ENCODE measurements at places on chromosomes 4 and X.

DNA sequence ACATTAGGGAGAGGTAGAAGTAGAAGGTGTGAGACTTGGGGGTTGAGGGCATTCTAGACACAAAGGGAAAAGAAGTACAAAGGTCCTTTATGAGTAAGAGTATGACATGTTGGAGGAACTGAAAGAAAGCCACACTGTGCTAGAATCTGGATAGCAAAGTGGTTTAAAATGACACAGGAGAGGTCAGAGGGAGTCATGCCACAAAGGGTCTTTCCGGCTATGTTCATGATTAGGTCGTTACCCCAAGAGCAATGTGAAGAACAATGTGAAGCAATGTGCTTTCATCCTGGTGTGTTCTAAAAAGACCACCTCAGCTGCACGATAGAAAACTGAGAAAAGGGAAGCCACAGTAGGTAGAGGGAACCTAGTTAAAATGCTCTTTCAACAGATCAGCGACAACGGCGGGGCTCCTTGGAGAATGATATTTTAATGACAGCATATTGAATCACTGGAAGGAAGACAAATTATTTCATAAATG lies 29.2 kb downstream of the SMIM14 start:
- DNase-seq: no peak

DNA sequence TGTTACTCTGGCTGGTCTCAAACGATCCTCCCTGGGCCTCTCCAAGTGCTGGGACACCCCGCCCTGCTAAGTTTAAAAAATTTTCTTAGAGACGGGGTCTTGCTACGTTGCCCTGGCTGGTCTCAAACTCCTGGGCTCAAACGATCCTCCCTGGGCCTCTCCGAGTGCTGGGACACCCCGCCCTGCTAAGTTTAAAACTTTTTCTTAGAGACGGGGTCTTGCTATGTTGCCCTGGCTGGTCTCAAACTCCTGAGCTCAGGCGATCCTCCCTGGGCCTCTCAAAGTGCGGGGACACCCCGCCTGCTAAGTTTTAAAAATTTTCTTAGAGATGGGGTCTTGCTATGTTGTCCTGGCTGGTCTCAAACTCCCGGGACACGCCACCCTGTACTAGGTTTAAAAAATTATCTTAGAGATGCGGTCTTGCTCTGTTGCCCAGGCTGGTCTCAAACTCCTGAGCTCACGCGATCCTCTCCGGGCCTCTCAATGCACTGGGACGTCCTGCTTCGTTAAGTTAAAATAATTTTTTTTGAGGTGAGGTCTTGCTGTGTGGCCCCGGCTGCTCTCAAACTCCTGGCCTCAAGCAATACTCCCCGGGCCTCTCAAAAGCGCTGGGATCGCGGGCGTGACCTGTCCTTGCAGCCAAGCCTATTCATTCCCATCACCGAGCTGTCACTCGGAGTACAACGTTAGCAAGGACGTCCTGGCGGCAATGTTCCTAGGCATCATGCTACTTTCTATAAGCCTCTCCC lies 1.1 kb downstream of the SLC25A6 start:
- DNase-seq: peak; percentile 88

DNA sequence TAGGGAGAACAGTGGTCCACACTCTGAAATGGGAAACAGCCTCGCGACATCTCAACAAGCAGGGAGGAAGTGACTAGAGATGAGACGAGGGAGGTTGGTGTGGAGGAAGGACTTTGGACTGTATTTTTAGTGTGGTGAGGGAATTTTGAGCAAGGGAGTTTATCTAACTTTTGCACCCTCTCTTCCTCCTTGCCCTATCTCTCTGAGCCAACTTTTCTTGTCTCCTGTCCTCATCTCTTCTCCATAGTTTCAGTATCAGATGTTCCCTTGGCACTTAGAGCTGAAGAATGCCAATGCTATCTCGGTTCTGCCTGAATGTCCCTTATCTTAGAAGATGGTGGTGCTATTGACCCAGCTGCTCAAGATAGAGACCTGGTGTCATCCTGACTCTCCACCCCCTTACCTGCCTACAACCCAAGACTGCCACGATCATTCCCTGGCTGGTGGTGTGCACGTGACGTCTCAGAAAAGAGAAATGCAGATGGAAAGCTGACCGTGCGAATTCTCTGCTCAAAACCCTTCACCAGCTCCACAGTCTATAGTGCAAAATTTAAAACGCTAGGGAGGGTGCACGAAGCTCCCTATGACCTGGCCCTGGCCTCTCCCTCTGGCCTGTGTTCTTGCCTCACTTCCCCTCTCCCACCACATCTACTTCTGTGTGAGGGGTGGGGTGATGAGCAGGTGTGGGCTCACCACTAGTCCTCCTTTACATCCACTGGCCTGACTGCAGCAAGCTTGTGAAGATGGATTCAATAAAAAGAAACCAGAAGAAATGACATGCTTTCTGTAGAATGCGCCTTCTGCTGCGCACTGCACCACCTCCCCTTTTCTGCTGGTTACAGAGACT lies 20.9 kb downstream of the MPP1 start:
- DNase-seq: no peak

DNA sequence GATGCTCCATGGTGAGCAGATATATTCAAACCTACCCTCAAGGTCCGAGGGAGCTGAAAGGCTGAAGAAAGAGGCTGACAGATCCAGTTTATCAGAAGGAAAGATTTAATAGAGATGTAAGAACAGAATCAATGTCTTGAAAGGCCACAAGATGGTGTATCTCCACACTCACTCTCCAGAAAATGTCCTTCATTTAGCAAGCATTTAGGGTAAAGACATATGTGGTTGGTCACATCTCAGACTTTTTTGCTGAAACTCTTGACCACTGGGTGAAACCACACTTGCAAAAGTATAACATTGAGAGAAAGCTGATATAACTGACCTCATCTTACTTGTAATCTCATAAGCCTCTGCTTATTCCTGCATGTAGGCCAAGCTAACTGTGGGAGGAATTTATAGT lies 745.8 kb upstream of the GALNTL6 start:
- DNase-seq: no peak

- DNase-seq: no peak
Observed at GRCh38 chr4:128751354-128751753, 58.1 kb upstream of the JADE1 start.

All from spleen (tissue), 13 donors.